Activated T-helper 2 cell treated with anti-CD3 and anti-CD28 coated beads, Interferon-gamma antibody, Interleukin-2, Interleukin-4, amounts not matched to agents 10 μg/mL and 5 μg/mL and 100 μg/mL, durations not matched to agents 14 hours and 24 hours and 36 hours (primary cell): ENCODE measurements at places on chromosomes 12 and 14.
A peak's percentile ranks its signal among the peaks of the same experiment; 100 is the strongest.

DNA sequence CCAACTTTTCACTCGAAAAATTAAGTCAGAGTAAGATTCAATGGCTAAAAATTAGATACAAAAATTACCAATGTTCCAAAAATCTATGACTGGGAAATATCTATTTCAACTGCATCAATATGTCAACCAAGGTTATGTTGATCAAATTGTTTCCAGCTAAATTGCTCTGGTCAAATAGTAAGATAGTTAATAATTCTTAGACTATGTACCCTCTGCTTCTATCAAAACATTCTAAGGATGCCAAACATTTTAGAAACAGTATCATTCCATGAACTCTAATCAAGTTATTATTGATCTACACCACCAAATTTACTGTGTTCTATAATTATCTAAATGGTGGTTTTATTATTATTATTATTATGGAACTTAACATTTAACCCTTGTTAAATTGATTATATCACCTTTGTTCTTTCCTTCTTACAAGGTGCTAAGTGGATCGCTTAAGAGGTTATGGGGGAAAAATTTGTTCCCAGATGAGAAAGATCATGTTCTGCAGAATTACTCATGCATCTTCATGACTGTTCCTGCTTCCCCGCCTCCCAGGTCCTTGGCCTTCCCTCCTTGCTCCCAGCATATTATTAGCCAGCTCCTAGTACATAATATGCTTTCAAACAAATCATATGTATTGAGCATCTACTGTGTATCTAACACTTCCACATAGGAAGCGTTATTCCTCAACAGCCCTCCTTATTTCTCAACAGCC lies 240.5 kb upstream of the KRR1 start:
- no peak for DNase-seq

- no peak for DNase-seq
Measured at GRCh38 chr14:30443368-30444007, 115.5 kb upstream of the G2E3 start.

DNA sequence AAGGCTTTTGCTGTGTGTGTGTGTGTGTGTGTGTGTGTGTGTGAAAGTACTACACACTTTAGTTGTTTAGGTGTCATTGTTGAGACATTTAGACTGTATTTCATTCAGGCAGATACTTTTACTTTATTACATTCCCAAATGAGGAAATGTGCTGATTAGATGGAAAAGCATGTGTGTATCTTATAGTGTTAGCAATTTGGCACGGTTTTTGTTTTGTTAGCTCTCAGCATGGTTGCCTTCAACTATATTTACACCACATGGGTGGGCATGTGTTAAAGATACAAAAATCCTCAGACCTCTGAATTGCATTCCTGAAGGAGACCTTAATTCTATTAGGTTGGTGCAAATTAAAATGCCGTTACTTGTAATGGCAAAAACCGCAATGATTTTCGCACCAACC lies 879.5 kb downstream of the DIO2 start:
- no peak for DNase-seq

DNA sequence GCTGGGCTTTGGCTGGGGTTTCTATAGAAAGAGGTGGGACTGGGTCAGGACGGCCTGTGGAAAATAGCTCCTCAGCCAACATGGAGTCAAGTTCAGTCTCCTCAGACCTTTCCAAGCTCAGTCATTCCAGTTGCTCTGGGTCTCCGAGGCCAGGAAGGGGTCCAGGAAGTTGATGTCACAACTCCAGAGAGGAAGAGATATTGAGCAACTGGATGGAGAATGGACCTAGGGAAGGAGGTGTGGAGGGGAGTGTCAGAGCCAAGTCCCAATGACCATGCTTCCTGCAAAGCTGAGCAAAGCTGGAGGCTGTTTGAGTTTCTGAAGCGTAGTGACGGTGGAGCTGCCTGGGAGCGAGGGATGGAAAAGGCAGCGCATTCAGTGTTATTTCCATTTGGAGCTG lies 86.1 kb downstream of the SLC24A4 start:
- DNase-seq: no peak

DNA sequence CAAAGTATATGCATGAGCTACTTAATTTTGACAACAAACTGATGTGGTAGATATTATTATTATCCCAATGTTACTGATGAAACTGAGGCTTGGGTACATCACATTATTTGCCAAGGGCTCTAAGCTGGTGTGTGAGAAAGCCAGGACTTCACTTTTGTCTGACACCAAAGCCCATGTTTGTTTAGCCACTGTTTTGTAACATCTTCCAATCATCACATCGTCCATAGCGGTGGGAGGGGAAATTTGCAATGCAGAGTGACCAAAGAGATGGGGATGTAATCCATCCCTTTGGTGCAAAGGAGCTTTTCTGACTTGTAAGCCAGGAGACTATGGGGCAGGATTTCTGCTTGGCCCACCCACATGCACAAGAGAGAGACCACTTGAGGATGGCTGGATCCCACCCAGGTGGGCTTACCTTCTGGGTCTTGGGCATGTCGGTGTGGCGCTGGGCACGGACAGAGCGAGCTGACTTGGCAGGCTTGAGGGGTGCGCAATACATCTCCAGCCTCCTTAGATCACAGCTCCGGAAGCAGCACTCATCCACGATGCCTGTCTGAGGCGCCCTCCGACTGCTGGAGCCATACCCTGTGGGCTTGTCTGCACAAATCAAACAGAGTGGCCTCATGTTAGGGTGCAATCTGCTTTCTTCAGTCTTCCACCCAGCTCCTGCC lies 61.1 kb downstream of the IGF1 start:
- DNase-seq: no peak

GRCh38 chr14:93548102-93548843 lies 117.5 kb downstream of the UNC79 start:
- no peak for DNase-seq

DNA sequence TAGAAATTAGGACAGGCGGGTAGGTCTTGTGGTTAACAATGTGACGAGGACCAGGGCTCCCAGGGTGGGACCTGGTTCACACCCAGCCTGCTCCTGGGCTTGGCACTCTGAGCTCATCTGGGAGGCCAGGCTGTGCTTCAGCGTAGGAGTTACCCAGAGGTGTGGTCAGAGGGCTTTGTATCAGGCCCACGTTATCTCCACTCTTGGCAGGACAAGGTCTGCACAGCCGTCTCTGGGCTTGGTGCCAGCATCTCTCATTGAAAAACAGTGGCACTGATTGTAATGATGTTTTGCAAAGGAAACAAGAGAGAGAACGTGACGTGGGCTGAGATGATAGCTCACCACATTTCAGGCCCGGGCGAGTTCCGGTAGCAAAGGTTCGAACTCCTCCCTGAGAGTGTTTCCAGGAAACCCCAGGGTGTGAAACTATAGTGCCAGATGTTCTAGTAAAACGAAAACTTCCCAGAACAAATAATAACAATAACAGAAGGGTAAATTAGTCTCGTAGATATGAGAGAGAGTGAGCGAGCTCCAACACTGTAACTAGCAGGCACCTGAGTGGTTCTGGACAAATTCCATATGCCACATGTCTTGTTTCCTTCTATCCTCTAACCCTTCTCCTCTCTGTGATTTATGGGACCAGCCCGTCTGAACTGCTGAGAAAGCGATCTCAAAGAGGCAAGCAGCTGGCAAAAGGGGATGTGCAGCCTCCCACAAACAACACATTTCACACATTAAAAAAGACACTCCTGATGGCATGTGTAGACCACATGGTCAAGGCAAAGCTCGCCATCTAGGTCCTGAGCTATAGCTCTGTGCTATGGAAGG lies 227.3 kb downstream of the KTN1 start:
- DNase-seq: peak; percentile 52

GRCh38 chr14:76422662-76423061 lies 46.7 kb downstream of the ESRRB start:
- no peak for DNase-seq

DNA sequence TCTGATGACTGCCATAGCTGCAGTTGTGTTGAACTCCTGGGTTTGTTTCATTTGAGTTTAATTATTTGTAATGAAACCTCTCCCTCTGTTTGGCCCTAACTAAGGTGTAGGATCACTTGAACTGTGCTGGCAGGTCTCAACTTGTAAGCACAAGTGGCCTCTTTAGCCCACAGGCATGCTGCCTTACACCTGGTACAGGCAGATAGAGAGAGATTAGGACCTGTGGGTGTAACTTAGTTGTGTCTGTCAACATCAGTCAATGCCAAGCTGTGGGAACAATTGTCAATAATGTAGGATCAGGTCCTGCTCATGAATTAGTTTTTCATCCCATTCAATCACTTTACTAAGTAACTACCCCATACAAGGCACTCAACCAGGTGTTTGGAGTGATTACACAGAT lies 263.0 kb upstream of the G2E3 start:
- DNase-seq: no peak

DNA sequence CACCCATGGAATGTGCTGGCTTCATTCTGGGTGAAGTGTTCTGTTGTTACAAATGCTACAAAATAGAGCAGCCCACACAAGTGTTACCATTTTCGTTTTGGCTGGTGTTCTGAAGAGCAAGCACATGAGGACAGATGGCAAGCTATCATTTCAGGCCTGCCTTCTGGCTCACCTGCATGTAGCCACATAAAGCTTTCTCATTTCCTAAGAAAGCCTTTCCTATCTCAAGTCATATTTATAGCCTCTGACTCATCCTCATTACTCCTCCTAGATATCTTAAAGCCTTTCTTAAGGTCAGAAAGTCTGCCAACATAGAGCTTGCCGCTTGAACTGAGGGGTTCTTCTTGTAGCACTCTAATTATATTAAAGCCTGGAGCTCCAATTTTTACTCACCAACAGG lies 89.0 kb downstream of the PTPRR start:
- DNase-seq: no peak

DNA sequence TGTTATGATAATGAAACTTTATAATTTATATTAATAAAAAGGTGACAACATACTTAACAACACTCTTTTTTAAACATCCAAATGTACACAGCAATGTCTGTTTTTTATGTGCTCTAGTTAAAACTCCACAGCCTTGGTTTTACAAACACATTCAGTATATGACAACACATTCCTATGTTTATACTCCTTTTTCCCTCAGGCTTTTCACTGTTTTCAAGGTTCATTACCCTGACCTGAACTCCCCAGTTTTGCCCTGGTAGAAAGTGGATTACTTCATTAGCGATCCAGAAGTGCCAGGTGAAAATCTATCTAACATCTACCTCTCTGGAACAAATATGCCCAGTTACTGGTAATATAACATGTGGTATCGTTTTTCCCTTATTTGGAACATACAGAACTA lies 340.2 kb upstream of the DDHD1 start:
- no peak for DNase-seq
